ENCODE measurements at places on chromosomes 13 and 19.

DNA sequence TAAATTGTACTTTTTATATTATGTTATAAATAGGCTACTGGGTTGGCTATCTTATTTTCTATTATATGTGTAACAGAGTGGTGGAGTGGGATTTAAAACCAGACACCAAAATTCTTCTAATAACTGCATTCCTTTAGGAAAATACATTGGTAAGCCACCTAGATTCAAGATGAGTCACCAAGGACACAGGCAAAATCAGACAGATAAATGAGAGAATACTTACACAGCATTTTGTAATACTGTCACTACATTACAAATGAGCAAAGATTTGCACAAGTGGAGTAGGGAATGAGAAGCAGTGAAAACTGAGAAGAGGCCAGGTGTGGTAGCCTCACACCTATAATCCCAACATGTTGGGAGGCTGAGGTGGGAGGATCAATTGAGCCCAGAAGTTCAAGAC, 6.2 kb upstream of the SPART start:
- no peak for DNase-seq

DNA sequence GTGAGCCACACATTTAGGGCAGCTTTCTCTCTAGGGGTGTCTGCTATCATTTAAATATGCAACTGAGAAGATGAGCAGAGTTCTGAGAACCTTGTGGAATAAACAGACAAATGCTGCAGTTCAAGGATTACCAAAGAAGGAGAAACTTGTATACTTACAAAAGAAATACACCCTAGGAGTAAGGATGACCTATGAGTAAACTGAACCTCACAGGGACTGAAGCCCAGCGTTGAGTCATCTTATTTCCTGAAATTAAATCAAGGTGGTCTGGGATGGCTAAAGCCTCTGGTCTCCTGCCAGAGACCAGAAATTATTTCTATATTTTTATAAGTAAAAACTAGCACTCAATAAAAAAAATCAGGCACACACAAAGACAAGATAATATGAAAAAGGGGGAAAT, 40.1 kb downstream of the FAM216B start:
- DNase-seq = no peak

DNA sequence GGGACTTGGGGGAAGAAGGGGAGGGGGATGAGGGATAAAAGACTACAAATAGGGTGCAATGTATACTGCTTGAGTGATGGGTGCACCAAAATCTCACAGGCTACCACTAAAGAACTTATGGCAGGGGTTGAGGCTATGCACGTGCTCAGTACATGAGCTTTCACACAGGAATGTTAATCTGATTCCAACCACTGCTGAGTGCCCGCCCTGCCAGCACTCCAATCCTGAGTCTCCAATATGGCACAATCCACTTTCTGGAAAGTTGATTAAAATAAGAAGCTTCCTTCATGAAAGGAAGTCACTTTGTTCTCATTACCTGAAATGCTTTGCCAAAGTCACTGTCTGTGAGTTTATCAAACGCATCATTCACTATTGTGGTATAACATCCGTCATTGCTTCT, 463.0 kb downstream of the IRS2 start:
- DNase-seq = no peak

- DNase-seq = no peak
These were observed 21.7 kb downstream of the LILRB4 start for GRCh38 chr19:54684527-54684926.

DNA sequence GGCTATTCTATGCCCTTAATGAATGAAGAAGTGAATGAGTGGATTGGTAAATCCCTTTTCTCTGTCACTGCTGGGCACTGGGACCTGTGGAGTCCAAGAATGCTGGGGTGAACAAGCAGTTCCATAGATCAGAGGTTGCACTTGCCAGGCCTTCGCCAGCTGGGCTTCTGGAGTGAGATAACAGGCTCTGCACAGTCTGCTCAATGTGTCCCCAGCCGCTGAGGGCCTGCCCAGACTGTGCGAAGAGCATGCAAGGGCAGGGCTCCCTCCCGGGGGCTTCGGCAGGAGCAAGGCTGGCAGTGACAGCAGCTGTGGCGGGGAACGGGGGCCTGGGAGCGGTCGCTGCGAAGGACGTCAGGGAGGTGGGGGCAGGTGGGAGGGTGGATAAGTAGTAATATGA, 51.3 kb downstream of the ZNF536 start:
- no peak for DNase-seq

GRCh38 chr19:21883516-21883915, 47.5 kb upstream of the ZNF43 start:
- DNase-seq = no peak

DNA sequence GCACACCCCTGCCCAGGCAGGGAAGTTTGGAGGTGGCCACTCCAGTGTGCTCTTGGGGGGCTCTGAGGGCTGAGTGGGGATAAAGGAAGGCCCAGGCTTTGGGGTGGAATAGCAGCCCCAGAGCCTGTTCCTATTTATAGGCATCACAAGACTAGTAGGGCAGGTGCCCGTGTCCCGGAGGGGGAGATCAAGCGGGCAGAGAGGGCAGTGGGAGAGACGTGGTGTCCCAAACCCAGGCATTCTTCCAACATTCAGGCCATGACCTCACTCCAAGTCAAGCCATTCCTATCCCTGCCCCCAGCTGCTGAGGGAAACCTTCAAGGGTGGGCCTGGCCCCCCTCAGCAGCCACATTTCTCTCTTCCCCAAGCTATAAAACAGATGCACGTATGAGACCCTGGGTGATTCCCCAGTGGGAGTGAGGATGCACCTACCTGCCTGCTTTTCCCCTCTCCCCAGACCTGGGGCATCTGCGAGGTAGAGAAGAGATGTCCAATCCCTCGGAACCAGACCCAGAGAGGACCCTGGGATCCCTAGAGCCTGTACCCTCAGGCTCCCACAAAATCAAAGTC, 3.9 kb downstream of the WIZ start:
- no peak for DNase-seq

DNA sequence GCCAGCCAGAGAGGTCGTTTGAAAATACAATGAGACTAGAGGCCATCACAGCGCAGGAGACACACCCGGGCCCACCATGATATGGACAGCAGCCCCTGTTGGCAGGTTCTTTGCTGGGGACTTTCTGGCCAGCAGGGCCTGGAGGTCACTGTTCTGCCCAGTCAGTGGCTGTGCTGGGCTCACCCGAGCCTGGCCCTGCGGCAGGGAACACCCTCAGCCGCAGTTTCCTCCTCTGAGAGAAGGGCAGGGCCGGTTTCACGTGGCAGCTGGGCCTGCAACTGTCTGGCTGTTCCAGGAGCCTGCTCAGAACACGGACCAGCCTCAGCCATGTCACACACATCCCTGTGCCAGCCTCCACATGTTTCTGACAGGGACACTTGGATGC, 39.4 kb downstream of the ADPRHL1 start:
- DNase-seq = no peak

DNA sequence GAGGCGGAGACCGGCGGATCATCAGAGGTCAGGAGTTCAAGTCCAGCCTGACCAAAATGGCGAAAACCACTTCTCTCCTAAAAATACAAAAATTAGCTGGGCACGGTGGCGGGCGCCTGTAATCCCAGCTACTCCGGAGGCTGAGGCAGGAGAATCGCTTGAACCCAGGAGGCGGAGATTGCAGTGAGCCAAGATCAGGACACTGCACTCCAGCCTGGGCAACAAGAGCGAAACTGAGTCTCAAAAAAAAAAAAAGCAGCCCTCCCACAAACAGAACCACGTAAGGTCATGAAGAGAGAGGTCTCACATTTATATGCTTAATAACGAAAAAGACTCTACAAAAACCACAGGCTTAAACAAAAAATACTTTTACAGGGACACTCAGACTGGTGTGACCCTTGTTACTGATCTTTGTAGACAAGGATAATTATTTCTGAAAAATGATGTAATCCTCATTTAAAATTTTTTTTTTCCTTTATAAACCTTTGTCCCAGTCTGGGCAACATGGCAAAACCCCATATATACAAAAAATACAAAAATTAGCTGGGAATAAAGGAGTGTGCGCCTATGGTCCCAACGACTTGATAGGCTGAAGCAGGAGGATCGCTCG, 909 bp upstream of the ZNF77 start:
- DNase-seq = no peak

DNA sequence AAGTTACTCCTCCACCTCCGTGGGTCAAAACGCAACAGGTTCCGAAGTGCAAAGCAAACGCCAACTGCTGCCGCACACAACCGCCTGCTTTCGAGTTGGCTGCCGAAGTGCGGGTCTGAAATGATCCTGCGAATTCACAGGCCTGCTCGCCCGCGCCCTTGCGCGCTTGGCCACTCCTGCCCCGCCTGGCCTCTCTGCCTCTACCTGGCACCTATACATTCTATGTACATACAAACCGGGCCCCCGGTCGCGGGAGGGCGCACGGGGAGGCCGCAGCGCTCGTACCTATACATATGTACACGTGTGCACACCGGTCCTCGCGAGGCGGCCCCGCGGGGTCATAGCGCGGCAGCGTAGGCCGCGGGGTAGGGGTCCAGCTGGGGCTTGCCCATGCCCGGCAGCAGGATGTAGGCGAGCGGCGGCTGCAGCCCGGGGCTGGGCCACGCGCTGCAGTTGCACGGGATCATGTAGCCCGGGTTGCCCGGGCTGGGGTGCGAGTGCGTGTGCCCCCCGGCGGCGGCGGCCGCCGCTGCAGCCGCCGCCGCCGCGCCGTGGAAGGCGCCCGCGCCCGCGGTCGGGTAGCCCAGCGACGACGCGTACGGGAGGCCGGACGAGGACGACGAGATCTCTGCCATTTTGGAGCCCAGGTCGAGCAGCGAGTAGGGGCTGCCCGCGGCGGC, 1.3 kb downstream of the SOX21 start:
- DNase-seq = peak; percentile 43

DNA sequence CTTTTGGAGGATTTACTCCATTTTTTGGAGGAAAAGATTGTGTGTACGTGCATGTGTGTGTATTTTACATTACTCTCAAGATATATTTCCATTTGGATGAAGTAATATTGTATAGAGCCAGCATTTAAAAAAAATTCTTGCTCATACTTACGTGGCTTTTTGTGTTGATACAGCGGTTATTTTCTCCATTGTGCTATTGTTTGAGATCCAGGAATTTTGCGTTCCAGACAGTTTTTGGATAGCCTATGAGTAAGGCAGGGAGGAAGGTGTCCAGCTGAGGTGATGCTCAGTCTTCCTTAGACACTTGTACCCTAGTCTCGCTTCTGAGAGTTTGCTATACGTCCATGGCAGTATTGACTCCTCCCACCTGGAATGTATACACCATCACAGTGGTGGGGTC, 92.2 kb upstream of the ARHGEF7 start:
- DNase-seq = no peak

DNA sequence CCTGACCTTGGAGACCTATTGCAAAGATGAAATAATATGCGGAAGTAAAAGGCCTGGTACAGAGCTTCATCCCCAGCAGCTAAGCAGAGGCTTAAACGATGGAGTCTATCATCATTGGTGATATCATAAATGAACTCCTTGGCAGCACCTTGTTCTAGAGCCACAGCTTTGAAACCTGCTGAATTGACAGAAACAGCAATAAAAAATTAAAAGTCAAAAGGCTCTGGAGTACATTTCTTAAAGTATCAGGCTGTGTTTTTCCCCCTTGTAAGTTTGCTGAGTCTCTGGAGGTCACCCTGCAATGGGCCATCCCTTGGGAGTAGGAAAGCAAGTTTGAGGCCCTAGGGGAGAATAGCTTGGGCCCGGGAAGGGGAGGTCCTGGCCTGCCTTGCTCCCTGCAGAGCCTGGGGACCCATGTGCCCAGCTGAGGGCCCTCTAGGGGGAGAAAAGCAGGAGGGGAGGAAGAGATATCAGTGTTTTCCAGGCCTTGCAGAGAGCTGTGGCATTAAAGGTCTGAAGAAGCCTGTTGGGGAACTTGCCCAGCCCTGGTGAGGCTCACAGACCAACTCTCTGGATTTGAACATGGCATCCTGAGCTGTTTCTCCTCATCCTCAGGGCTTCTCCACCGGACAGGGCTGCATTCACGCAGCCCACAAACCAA, 416.1 kb downstream of the ZNF536 start:
- no peak for DNase-seq

GRCh38 chr13:110352735-110353134, 45.7 kb downstream of the COL4A2 start:
- DNase-seq = no peak

DNA sequence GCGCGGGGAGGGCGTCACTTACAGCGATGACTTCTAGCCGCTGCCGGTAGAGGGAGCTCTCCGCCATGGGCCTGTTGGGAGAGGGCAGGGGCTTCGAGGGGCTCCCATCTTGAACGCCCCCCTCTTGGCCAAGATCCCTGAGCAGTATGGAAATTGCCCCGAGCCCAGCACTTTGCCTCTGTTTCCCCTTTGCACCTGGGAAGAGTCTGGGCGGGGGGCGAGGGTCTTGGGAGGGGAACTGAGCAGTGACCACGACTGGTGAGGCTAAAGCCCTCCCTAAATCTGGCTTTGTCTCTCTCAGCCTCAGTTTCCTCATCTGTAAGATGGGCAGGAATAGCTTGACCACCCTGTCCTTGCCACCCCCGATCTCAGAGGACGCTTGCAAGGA, 2.8 kb downstream of the PALM3 start:
- no peak for DNase-seq

DNA sequence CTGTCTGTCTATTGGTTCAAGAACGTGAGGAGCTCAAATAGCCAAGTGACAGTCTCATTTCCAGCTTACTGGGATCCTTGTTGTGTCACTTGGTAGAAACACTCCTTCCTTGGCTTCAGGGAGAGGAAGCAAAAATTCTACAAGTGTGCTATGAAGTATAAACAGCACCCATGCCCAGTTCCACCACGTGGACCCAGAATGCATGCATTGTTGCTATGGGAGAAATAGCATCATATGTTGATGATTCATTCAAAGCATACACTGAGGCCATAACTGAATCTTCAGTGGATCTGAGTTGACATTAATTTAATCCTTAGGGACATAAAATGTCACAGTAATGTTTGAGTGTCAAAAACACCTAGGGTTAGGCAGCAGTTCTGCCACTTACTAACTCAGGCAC, 199.0 kb upstream of the RXFP2 start:
- DNase-seq = no peak

- peak; percentile 26 for DNase-seq
These were observed 526 bp downstream of the NFIX start for GRCh38 chr19:12995596-12996405.

- no peak for DNase-seq
These were observed 15.3 kb upstream of the RANBP3 start for GRCh38 chr19:5993201-5993600.

GRCh38 chr13:41694545-41695301, 237.4 kb downstream of the RGCC start:
- DNase-seq = peak; percentile 53

DNA sequence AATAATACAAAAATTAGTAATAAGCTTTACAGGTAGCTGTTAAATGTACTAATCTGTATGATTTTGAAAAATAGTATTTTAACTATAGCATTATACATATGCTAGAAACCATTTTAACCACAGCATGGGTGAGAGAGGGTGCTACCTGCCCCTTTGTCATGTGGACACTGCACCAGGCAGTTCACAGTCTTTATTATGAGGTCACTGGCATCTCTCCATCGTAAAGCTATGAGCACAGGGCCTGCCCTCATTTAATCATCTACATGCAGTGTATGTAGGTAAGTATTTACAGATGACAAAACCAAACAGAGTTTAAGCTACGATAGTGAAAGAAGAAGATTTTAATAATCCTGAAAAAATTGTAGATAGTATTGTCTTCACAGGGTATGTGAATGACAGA, 21.7 kb downstream of the EDNRB start:
- DNase-seq = no peak

GRCh38 chr13:24083722-24084421, 76.6 kb upstream of the SPATA13 start:
- no peak for DNase-seq

GRCh38 chr13:90547272-90547790, 800.2 kb upstream of the MIR17HG start:
- DNase-seq = no peak

- DNase-seq = no peak
These were observed 48.2 kb downstream of the PIN1 start for GRCh38 chr19:9883231-9883758.

- no peak for DNase-seq
These were observed 2.5 kb upstream of the NOVA2 start for GRCh38 chr19:45976178-45976577.
